ENCODE measurements at places on chromosomes 6 and 20.

- peak; percentile 55 for DNase-seq
These were observed 3.6 kb upstream of the PHF1 start for GRCh38 chr6:33407132-33407718.

GRCh38 chr6:74091136-74091793 is 395.3 kb downstream of the CD109 start:
- DNase-seq: peak; percentile 69

GRCh38 chr6:73062837-73063236 is 162.5 kb downstream of the KHDC1L start:
- peak; percentile 7 for DNase-seq

- DNase-seq: no peak
These were observed 73.4 kb downstream of the MYB start for GRCh38 chr6:135254471-135254870.

GRCh38 chr20:20439602-20440190 is 71.8 kb downstream of the INSM1 start:
- DNase-seq: no peak

DNA sequence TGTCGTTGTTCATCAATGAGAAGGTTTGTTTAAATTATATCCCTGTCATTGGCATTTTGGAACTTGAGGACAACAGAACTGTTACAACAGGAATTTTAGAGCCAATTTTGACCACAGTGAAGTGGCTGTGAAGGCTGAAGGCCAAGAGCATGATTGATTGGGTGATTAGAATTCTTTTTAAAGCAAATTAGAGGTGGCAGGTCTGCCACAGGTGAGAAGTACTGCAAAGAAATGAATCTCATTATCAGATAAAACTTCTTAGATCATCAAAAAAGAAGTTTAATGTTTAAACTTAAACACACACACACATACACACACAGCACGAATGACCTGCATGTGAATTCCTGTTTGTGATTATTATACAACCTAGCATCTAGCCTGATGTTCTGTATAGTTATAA is 32.4 kb downstream of the FARS2 start:
- DNase-seq: no peak

GRCh38 chr20:15576411-15576810 is 996.8 kb downstream of the KIF16B start:
- DNase-seq: no peak

- DNase-seq: no peak
These were observed 210.6 kb downstream of the CD83 start for GRCh38 chr6:14328163-14328562.

GRCh38 chr20:41327178-41327577 is 9.6 kb upstream of the ZHX3 start:
- DNase-seq: no peak

GRCh38 chr20:1822564-1823449 is 72.4 kb upstream of the SIRPA start:
- DNase-seq: no peak

- DNase-seq: no peak
These were observed 70.9 kb downstream of the ATG5 start for GRCh38 chr6:106254636-106255035.

- no peak for DNase-seq
These were observed 19.9 kb downstream of the TGM2 start for GRCh38 chr20:38144974-38145728.

GRCh38 chr6:111175109-111175508 is 87.8 kb downstream of the SLC16A10 start:
- no peak for DNase-seq

DNA sequence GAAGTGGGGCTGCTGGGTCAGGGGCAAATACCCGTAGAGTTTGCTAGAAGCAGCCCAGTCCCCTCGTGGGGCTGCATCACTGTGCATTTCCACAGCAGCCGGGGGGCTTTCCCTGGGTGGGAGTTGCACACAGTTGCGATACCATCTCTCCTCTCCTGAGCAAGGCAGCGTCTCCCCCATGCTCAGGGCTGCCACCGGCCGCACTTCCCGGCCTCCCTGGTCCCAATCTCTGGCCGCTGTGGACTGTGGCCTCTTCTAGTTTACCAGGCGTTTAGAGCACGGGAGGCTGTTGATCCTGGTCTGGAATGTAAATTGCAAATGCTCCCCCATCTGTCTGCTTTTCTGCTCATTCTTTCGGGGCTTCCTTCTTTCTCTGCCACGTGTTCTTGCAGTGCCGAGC is 31.1 kb downstream of the OSBPL2 start:
- no peak for DNase-seq

- no peak for DNase-seq
These were observed 40.5 kb upstream of the NCOA3 start for GRCh38 chr20:47461120-47461685.

GRCh38 chr6:101876431-101876830 is 482.9 kb downstream of the GRIK2 start:
- DNase-seq: no peak

GRCh38 chr6:12175626-12176025 is 114.5 kb upstream of the EDN1 start:
- DNase-seq: no peak

GRCh38 chr6:90896075-90896547 is 309.2 kb upstream of the MAP3K7 start:
- no peak for DNase-seq

DNA sequence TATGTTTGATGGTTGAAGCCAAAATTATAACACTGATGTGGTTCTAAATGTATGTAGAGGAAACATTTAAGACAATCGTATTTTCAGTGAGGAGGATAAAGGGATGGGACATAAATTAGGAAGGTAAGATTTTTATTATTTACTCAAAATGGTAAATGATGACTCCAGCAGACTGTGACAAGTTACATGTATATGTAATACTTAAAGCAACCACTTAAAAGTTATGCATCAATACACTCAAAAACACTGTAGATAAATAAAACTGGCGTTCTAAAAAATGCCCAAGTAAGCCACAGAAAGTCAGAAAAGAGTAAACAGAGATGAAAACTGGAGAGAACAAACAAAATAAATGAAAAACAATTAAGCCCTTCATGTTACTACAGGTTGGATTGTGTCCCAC is 18.7 kb downstream of the HLA-DMB start:
- no peak for DNase-seq

GRCh38 chr6:87658516-87658915 is 43.5 kb downstream of the AKIRIN2 start:
- no peak for DNase-seq

DNA sequence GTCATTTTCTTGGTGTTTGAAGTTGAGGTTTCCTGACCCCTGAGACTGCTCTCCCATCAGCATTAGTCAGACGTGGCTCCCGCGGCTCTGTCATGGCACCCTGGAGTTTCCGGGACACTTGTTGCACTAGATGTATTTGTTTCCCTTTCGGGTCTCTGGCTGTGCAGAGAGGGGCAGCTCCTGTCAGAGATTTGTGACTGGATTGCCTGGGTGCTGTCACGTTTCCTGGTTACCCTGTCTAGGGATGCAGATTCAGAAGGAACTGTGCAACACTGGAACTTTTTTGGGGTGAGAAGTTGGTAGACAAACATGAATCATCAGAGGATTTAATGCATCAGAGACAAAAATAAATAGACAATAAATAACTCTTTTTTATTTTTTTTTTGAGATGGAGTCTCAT is 431.8 kb upstream of the MAN1A1 start:
- DNase-seq: no peak

DNA sequence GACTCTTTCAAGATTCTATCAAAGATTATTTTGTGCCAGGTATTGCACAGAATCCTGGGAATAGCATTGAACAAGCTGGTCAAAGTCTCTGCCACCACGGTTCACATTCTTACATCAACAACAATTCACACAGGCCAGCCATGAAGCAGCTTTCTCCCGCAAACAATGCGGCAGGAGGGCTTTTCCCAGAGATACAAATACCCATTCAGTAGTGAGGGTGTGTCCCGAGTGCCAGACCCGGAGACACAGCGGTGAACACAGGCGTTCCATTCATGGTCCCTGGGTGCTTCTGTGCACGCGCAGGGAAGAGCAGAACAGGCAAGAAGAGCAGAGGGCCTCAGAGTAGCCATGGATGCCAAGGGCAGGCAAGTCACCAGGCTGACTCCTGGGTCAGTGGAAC is 83.3 kb upstream of the PDE10A start:
- DNase-seq: no peak

GRCh38 chr6:139496654-139497344 is 122.4 kb upstream of the CITED2 start:
- DNase-seq: no peak

GRCh38 chr6:43848671-43849391 is 78.8 kb downstream of the VEGFA start:
- no peak for DNase-seq

GRCh38 chr20:48717680-48718223 is 110.0 kb downstream of the PREX1 start:
- no peak for DNase-seq

GRCh38 chr20:60695226-60696000 is 556.6 kb upstream of the CDH4 start:
- DNase-seq: peak; percentile 72

DNA sequence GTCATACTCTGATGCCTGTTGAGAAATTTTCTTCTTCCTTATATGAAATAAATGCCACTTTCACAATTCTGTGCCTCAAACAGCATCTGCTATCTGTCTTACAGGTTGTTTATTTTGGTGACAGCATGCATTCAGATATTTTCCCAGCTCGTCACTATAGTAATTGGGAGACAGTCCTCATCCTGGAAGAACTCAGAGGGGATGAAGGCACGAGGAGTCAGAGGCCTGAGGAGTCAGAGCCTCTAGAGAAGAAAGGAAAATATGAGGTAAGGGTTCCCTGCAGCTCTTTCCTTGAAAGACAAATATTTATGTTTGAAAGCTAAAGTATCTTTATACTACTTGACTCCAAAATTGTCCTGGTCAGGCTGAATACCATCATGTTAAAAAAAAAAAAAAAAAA is 15.8 kb downstream of the TSPYL4 start:
- no peak for DNase-seq

- DNase-seq: no peak
These were observed 242.2 kb downstream of the CDH26 start for GRCh38 chr20:60200305-60200918.

- no peak for DNase-seq
These were observed 353.1 kb downstream of the MAFB start for GRCh38 chr20:40335901-40336351.

DNA sequence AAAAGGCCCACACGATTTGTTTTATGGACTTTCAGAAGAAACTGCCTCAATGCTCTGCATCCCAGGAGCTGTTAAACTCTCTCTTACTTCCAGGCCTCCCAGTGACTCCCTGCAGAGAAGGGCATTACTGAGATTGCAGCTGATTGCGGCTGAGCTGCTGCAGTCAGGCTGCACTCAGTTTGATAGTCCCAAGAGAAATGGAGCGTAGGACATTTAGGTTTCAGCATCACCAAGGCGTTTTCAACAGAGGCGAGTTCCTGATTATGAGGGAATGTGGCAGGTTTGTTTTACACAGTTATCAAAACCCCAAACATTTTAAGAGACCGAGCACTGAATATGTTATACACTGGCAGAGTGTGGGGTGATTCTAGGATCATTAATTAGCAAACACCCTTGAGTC is 145.6 kb downstream of the TBX18 start:
- no peak for DNase-seq

Measured in SW 1271 (cell line).